Fibroblast of mammary gland (primary cell): ENCODE measurements at places on chromosomes 4 and X.
A peak's percentile ranks its signal among the peaks of the same experiment; 100 is the strongest.

DNA sequence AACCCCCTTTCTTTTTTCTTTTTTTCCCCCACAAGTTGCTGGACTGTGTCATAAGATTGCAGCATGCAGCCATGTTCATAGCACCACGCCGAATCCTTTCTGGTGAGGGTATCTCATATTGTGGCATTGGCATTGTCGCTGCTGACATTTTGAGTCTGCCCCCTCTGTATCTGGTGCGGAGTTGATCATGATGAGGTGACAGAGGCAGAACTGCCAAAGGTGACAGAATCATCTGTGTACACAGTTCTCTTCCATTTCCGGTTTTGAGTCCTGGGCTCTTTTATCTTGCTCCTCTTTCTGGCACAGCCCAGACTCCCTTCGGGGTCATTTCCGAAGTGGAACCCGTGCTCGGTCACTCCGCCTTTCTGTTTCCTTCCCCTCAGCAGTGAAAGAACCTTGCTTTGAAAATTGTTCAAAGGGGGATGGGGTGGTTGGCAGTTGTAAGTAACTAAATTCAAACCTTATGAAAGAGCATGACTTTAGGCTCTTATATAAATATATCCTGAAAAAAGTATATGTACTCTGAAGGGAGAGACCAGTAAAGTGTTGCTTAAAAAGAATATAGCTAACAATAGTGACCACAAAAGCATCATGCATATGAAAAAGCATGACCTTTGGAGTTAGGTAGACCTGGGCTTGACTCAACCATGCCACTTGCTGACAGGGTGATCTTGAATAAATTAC is 55.0 kb upstream of the BMP2K start:
- no peak for DNase-seq

DNA sequence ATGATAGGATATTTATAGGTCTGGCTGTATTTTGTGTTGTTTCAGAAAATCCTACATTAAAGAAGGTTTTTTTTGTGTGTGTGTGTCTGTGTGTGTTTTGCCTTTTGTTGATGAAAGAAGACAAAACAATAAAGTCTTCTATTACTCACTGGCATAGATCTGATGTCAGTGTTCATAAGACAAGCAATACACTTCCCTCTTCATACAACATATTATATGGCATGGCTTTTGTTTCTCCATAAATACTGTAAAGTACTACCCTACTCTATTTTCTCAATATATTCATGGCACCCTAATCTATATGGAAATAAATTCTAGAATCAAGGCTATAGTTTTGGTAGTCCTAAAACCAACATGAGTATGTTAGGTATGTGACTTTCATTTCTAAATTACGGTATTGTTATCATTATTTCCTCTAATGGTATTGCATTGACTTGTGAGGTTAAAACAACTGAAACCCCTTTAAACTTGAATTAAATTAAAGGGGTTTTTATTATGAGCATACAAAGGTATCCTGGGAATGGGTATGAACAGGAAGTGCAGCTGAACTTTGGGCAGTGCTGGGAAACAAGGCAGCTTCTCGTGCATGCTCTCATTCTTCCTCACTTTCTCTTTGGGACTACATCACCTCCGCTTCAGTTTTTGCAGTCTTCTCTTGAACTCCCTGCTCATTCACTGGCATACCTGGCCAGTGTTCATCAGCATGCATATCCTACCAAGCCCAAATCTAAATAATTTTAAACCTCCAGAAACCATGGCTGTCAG is 70.5 kb upstream of the PRSS48 start:
- DNase-seq: no peak

DNA sequence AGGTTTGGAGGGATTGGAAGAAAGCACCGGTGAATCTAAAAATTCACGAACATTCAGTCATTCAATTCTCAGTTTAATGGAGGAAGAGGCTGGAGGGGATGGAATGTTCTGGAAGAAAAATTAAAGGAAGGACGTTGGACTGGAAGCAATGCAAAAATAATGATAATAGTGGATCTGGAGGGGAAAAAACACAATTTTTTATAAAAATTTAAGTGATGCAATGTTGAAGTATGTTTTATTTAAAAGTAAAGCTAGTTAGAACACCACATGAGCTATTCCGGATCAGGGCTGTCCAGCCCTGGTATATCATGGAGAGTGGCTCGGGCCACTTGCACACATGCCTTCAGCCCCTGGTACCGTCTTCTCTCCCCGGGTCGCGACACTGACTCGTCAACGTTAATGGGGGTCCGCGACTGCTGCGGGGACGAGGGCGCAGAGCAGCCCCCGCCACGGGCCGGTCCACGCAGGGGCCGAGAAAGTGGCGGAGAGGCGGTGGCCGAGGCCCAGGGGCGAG is 204.6 kb downstream of the TENM3 start:
- DNase-seq: no peak

GRCh38 chr4:38489924-38490639 is 173.9 kb upstream of the KLF3 start:
- DNase-seq: no peak

GRCh38 chr4:23547601-23548000 is 342.2 kb downstream of the PPARGC1A start:
- DNase-seq: no peak

- peak; percentile 52 for DNase-seq
Observed at GRCh38 chr4:157043131-157043530, 32.8 kb upstream of the GLRB start.

- no peak for DNase-seq
Observed at GRCh38 chr4:150976478-150977118, 38.5 kb downstream of the LRBA start.

GRCh38 chr4:23333946-23334878 is 555.6 kb downstream of the PPARGC1A start:
- peak; percentile 84 for DNase-seq

- DNase-seq: no peak
Observed at GRCh38 chr4:41394481-41394894, 137.8 kb downstream of the UCHL1 start.

- DNase-seq: no peak
Observed at GRCh38 chr4:77185686-77186085, 28.7 kb downstream of the CCNG2 start.

DNA sequence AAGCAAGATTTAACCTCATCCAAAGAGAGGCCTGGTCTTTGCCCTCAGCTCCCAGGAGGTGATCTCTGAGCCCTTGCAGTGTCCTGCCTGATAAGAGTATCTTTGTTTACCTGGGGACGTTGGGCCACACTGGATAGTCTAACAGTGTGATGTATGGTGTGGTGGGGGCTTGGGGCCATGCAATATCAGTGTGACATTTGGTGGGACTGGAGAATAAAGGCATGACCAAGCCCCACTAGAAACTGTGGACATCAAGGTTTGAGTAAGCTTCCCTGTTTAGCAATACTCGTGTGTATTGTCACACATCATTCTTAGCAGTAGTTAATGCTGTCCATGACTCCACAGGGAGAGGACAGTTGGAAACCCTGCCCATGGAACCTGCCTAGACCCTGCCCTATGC is 34.4 kb downstream of the BBS12 start:
- DNase-seq: no peak

GRCh38 chr4:136864604-136865185 is 667.6 kb downstream of the PCDH18 start:
- peak; percentile 79 for DNase-seq

DNA sequence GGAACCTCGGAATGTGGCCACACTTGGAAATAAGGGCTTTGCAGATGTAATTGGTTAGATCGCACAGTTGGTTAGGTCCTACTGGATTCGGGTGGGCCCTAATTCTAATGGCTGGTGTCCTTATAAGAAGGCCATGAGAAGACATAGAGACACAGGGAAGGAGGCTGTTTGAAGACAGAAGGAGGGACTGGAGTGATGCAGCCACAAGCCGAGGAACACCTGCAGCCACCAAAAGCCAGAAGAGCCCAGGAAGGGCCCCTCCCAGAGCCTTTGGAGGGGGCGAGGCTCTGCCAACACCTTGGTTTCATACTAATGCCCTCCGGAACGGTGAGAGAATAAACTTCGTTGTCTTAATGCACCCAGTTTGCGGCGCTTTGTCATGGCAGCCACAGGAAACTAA is 47.0 kb downstream of the EVC start:
- no peak for DNase-seq

DNA sequence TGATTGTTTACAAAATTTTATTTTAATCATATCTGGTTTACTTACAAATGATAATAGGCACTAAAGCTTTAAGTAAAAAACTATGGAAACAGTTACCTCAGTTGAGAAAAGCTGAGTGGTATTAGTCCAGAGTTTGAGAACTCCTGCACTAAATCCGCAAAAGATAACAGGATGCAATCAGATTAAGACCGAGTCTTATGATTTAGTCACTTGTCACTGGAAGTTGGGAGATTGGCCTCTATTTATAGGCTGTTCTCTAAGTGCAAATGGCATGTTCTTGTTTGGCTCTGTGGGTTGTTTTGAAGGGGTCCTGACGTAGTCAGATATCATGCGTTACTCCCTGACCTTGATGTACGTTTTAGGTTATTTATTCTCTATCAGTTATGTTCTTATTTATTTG is 6.3 kb downstream of the GPAT3 start:
- no peak for DNase-seq

GRCh38 chrX:18890724-18891547 is 93.0 kb downstream of the PHKA2 start:
- no peak for DNase-seq

GRCh38 chr4:119093042-119093827 is 42.4 kb upstream of the MYOZ2 start:
- DNase-seq: no peak

DNA sequence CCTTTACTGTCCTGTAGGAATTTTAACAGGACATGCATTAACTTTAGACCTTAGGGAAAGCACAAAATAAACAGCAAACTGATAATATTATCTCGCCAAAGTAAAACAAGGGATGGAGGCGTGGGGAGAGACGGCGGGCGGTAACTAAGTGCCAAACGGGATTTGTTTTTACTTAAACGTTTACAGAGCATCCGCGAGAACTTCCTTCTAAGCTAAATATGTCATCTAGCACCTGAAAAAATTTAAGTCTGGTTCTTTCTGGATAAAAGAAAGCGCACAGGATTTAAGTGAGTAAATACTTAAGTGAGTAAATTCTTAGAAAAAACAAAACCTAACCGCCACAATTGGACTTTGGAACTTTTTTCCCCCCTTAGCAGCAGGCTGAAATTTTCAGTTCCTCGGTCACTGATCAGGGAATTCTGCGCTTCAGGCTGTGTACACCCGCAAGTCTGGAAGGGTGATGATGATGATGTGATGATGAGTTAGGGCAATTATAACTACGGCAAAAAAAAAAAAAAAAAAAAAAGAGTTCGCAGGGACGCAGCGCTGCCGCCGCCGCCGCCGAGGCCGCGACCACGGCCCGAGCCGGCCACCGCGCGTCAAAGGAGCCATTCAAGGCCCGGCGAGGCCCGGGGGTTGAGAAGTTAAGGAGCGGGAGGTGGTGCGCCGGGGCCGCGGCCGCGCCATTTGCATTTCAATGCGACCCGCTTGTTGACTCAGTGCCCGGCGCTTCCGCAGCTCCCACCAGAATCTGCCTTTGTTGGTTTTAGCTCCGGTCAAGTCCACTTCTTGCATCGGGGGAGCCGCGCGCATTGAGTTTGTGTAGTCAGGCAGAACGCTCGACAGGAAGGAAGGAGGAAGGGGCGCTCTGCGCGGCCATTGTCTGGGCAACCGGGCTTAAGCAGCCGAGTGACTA is 108.8 kb downstream of the SPRY1 start:
- DNase-seq: peak; percentile 60

- peak; percentile 48 for DNase-seq
Observed at GRCh38 chrX:133290076-133290475, 71.9 kb upstream of the TFDP3 start.

- no peak for DNase-seq
Observed at GRCh38 chrX:122910697-122911096, 273.4 kb upstream of the GRIA3 start.

DNA sequence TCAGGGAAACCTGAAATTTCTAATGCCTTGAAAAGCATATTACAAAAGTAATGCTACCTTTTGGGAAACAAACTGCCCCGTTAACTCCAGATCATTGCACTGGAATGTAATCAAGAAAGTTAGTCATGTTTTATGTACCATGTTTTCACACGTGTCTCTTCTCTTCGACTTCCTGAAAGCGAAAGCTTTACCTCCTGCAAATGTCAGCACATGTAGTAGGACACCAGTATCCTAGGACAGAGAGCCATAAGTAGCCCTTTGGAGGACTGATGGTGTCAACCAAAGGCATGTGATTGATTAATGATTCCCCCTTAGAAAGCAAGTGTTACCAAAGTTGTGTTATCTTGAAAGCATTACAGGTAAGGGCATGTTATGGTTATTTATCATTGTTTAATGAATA is 8.8 kb upstream of the MND1 start:
- DNase-seq: peak; percentile 15

DNA sequence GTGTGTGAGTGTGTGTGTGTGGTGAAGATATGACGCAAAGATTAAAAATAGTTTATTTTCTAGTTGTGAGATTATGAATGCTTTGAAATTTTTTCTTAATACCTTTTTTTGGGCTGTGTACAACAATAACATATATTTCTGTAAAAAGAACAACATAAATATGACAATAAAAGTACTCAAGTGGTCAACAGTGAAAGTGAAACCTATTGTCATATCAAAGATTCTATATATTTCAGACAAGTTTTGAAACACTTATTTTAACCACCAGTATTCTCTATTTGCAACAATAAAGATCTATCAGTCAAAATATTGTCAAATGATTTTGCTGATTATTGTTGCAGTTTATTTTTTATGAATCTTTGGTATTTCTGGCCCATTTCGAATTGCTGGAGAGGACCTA is 98.0 kb downstream of the SPOCK3 start:
- DNase-seq: no peak

- no peak for DNase-seq
Observed at GRCh38 chrX:72477376-72477775, 95.3 kb downstream of the HDAC8 start.

DNA sequence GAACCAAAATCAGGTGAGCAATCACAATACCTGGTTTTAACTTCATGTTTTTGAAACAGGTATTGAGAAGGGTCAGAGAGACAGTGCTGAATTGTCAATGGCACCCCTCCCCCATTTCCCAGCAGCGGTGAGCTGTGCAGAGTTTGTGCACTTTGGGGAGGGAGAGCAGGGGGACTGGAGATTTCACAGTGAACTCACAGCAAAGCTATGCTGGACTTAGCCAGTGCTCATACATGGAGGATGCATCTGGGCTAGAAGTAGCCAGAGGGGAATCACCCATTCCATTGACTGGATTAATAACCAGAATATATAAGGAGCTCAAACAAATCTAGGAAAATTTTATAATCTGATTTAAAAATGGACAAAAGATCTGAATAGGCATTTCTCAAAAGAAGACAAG is 612.6 kb downstream of the STPG2 start:
- no peak for DNase-seq

GRCh38 chr4:158993891-158994290 is 109.0 kb upstream of the RAPGEF2 start:
- DNase-seq: no peak

GRCh38 chr4:82864336-82864979 is 26.5 kb downstream of the SEC31A start:
- DNase-seq: no peak

GRCh38 chr4:139223682-139224317 is 46.8 kb upstream of the ELF2 start:
- DNase-seq: peak; percentile 85
